ENCODE measurements at places on chromosomes 3 and 15.

GRCh38 chr3:68808563-68808962 lies 123.8 kb downstream of the TAFA4 start:
- DNase-seq, result no peak

GRCh38 chr3:151305060-151305774 lies 11.4 kb downstream of the GPR87 start:
- no peak for DNase-seq

DNA sequence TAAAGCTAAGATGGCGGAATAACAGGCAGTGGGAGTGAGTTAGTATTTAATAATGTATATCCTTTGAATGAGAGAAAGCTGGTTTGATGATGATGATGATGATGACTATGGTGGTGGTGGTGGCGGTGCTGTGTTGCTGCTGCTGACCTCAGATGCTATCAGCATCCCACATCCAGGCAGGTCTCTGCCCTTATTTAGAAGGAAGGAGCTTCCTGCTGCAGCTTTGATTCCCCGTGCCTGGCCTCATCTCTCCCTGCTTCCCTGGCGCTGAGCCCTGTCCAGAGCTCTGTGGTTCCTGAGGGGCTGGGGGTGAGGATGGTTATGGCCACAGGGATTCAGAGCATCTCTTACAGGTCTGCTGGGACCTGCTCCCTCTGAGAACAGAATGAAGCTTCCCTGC lies 73.1 kb downstream of the RAB11A start:
- DNase-seq, result no peak

DNA sequence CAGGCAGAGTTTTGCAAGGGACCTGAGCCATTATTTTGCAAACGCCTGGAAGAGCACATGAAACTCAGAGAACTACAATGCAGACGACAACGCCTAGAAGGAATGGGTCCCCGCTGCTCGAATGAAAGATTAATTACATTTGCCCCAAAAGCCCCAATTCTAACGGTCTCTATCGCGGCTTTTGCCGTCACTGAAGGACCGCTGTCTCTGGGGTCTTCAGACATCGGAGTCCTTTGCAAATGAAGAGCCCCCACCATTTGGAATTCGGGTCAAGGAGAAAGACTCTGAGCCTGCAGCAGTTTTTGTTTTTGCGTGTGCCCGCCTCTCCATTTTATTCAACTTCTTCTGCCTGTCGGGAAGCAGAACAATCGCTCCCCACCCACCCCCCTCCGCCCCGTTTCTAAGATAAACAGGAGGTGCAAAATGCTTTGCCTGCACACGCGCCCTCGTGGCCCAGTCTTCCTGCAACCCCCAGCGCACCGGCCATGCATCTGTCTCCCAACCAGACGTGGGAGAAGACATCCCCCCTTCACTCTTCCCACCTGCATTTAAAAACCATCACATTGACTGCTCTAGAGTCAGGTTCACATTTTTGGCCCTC lies 13.5 kb downstream of the SOX2 start:
- no peak for DNase-seq

DNA sequence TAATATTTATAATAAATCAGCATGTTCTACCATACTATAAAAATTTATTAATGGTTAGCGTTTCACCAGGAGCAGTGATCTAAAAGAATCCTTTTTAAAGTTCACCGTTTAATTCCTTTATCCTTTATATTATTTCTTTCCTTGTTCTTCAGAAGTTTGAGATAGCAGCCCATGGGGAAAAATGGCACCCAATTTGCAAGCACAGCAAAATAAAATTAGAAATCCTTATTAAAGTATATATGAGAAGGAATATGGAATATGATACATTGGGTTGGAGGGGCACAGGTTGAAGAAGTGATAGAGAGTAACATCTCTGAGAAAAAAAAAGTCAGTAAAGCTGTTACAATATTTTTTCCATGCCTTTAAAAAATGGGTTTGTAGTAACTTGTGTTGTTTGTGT lies 892.0 kb downstream of the NAALADL2 start:
- DNase-seq, result no peak

DNA sequence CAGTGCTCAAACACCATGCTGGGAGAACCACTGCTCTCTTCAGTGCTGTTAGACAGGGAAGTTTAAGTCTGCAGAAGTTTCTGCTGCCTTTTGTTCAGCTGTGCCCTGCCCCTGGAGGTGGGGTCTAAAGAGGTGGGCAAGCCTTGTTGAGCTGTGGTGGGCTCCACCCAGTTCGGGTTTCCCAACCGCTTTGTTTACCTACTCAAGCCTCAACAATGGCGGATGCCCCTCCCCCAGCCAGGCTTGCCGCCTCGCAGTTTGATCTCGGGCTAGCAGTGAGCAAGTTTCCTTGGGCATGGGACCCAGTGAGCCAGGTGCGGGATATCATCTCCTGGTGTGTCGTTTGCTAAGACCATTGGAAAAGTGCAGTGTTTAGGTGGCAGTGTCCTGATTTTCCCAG lies 670.2 kb upstream of the ALCAM start:
- no peak for DNase-seq

- DNase-seq, result no peak
Observed at GRCh38 chr3:128879991-128880390, 571 bp downstream of the ACAD9 start.

GRCh38 chr15:73984208-73984979 lies 7.7 kb downstream of the STOML1 start:
- DNase-seq, result no peak

DNA sequence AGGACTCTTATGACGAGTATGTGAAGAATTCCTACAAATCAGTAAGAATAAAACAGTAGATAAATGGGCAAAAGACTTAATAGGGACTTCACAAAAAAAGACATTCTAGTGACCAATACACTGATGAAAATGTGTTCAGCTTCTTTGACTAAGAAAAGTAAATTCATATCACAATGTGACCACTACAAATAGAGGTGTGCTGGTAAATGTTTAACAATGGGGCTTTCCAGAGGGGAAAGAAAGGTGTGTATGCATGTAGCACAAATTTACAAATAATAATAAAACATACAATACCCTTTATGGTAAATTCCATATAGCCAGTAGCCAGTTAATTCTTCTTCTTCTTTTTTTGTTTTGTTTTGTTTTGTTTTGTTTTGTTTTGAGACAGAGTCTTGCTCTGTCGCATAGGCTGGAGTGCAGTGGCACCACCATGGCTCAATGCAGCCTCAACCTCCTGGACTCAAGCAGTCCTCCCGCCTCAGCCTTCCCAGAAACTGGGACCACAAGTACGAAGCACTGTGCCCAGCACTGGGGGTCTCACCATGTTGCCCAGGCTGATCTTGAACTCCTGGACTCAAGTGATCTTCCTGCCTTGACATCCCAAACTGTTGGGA lies 17.5 kb upstream of the NMD3 start:
- DNase-seq, result no peak

DNA sequence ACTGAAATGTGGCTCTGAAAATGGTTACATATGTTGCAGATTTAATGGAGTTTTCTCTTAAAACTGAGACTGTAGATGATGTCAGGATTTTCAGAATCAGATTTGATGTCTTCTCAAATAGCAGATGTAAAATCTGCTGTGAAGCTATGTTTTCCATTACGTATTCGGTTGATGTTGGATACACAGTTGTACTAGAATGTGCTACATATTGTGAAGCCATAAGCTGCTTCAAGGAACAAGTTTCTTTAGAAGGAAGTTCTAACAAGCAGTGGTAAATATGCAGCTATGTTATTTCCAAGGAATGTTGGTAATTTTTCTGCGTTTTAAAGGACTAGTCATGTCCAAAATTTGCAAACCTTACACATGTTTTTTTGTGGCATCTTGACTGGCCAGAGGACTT lies 197.7 kb downstream of the RBMS3 start:
- no peak for DNase-seq

DNA sequence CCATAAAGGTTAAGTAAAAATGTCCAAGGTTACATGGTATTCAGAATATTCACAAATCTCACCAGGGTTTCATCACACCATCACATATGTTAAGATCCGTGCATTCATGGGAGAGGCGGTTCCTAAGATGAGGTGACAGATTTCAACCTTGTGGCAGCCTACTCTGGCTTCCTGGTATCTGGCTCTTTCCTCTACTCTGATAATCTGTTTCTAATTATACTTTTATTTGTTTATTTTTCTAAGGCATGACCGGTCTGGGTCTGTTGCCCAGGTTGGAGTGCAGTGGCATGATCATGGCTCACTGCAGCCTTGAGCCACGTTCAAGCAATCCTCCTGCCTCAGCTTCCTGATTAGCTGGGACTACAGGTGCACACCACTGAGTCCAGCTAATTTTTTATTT lies 34.4 kb downstream of the RAF1 start:
- no peak for DNase-seq

- no peak for DNase-seq
Observed at GRCh38 chr3:168025076-168025475, 70.6 kb downstream of the GOLIM4 start.

GRCh38 chr3:149497966-149498670 lies 23.6 kb downstream of the TM4SF4 start:
- no peak for DNase-seq

- DNase-seq, result no peak
Observed at GRCh38 chr15:34217587-34218225, 7.1 kb upstream of the EMC4 start.

DNA sequence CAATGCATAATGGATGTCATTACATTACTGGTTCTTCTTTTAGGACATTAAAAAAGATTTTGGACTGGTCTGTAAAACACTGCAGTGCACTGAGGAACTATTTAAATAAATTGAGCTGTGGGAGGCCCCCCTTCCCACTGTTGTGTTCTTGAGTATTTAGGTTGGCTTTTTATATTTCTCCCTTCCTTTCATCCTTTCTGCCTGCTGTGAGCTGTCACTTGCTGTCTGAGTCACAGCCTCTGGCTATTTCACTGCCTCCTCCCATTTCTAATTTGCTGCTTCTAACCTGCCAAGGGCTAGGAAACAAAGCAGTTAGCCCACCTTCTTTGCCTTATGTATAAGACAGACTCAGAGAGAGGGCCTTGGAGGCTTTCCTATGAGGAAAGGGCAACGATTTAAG lies 89.0 kb upstream of the FNDC3B start:
- DNase-seq, result no peak

- no peak for DNase-seq
Observed at GRCh38 chr15:39434751-39435238, 146.1 kb upstream of the THBS1 start.

Measured in KG1 (cell line).